ENCODE measurements at places on chromosomes 6 and 20. TPM values are rescaled to one million over a fixed set of nuclear protein-coding genes. Genes with fewer than 3 reads are reported as not detected.

The PLCB4 gene
- total RNA-seq: 13.7 TPM

The CCDC170 gene
- total RNA-seq: 0.77 TPM

The RGL2 gene
- 22.8 TPM for total RNA-seq

The SEL1L2 gene
- total RNA-seq: not detected

The PDE10A gene
- under 0.01 TPM for total RNA-seq

The SLA2 gene
- not detected for total RNA-seq

The STK4 gene
- total RNA-seq: 22.9 TPM

The IL17F gene
- total RNA-seq: not detected

The LY6G6C gene
- not detected for total RNA-seq
